ENCODE measurements at places on chromosomes 5 and 9.

DNA sequence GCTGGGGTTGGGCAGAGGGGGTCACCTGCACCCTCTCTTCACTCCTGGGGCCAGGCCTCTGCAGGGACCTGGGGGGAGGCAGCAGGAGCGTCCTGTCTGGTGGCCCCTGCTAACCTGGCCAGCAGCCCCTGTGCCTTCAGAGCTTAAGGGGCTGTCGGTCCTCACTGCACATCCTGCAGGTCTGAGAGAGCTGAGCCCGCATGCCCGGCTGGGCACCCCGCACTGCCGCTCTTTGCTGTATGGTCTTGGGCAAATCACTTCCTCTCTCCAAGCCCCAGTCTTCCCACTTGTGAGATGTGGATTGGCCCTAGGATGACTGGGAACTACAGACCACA lies 7.9 kb downstream of the FLT4 start:
- no peak for DNase-seq

GRCh38 chr5:173657741-173658356 lies 41.4 kb upstream of the BOD1 start:
- no peak for DNase-seq

GRCh38 chr5:126613941-126614592 lies 13.3 kb downstream of the PHAX start:
- DNase-seq = no peak

- no peak for DNase-seq
Observed at GRCh38 chr5:99054972-99055371, 126.2 kb upstream of the CHD1 start.

GRCh38 chr5:14716755-14717752 lies 52.5 kb downstream of the OTULIN start:
- no peak for DNase-seq

DNA sequence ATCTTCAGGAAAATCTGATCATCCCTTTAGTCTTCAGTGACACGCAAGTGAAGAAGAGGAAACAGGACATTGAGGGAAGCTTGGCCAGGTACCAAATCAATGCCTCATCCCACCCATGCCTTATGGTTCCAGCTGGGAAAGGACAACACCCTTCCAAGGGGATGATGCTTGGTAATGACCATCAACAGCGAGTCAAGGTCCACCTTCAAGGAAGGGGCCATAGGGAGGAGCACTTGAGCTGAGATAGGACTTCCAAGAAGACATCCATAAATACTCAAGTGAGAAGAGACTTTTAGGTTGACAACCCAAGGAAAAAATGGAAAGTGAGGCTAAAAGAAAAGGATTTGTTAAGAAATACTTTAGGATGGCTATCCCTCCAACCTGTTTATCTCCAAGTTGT lies 27.1 kb upstream of the GAS1 start:
- no peak for DNase-seq

DNA sequence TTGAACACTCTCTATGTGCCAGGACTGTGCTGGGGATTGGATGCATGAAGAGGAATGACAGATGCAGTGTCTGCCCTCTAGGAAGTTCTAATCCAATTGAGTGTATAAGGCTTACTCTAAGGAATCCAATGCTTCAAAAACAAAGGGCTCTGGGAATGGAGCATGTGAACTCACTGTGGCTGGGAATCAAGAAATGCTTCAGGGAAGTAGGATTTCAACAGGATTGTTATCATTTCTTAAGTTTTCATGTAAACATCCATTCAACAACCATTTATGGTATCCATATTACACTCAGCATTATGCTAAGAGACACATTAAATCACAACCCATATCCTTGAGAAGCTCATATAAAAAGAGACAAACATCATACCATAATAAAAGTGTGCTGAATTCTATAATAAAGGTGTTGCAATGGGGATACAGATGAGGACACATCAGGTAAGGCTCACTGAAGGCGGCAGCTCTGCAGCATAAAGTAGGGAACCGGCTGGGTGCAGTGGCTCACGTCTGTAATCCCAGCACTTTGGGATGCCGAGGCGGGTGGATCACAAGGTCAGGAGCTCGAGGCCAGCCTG lies 11.3 kb downstream of the SIL1 start:
- DNase-seq = no peak

- DNase-seq = no peak
Observed at GRCh38 chr9:112815868-112816267, 65.3 kb downstream of the SNX30 start.

All from activated CD4-positive, alpha-beta T cell treated with anti-CD3 and anti-CD28 coated beads, Interleukin-2, Interleukin-4, amounts not matched to agents 100 ng/mL and 50 ng/mL, durations not matched to agents 16 hours and 8 hours (primary cell).